A549 treated with GW870086 at 1 μM for 4 hours (cell line): ENCODE measurements at places on chromosomes 1 and 21. TPM values are rescaled to one million over a fixed set of nuclear protein-coding genes. Genes with fewer than 3 reads are reported as not detected.

Gene STXBP3
- total RNA-seq = 16.1 to 27.7 TPM (median 19.3 TPM) in 5 replicates

Gene OLFML2B
- 0.31 to 1.1 TPM (median 0.48 TPM) in 5 replicates for total RNA-seq

Gene IGFN1
- total RNA-seq = 0.45 to 0.91 TPM (median 0.64 TPM) in 5 replicates

Gene DYNLT5
- total RNA-seq = not detected in 5 replicates
